Activated CD4-positive, alpha-beta T cell treated with anti-CD3 and anti-CD28 coated beads, Interleukin-2, amount 50 U/mL, for 1 hour (primary cell): ENCODE measurements at places on chromosomes 12 and 14.

DNA sequence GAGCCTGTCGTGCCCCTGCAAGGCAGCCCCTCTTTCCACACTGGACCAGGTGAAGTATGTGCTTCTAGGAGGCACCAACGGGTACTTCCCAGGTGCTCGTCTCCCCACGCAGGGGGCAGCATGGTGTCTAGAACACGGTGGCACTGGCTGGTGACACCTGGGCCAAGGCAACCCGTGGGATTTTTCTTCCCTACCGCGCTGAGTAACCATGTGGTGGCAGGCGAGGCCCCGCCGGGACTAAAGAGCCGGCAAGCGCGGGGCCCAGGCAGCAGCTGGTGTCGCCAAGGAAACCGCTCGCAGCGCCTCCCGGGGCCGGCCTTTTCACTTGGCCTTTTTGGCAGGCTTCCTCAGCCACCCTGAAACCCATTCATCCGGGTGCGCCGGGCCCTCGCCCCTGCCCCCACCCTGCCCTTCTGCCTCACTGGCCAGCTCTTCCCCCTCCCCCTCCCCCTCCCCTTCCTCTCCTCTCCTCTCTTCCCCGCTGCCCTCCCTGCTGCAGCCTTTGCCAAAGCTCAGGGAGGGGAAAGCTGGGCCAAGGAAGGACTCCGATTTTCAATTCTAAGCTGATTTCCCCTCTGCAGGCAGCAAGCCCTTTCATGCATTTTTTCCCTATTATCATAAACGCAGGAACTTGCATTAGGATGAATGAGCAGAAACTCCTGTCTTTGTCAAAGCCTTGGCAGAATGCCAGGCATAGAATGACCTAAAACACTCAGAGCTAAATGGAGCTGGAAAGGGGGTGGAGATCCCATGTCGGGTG is 81.2 kb downstream of the IRF2BPL start:
- DNase-seq = peak; percentile 76

DNA sequence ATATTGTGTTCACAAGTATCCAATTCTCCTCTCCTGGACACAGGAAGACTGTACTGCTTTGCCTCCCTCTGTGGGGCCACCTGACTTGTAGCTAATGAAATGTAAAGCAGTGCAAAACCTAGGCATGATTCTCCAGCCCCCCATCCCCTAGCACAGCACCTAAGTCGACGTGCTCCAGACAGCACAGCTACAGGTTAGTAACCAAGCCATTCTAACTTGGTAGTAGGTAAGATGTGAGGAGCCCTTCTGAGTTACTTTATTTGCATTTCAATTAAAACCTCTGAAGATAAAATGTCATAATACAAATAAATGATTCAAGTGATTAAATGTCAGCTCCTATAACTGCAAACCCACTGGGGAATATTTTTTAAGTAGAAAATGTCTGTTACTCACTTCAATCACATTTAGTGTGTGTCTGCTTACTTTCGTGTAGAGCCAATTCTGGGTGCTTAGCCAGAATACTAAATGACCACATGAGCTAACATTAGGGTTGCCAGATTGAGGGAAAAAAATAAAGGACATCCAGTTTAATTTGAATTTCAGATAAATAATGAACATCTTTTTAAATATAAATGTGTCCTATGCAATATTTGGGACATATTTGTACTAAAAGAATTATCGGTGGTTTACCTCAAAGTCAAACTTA is 64.8 kb upstream of the HIF1A start:
- DNase-seq = no peak

DNA sequence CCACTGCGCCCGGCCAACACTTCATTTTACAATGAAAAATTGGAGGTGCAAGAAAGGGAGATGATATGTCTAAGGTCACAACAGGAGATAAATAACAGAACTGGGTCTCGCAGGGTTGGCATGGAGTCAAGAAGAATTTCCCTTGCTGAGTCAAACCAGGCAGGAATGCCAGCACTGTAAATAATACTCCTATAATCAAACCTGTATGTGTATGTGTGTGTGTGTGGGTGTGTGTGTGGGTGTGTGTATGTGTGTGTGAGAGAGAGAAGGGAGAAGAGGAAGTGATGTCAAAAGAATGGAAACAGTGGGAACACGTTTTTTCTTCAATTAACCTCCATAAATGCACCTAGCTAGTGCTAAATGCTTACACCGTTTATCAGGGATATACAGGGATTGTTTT is 70.4 kb downstream of the TMEM116 start:
- no peak for DNase-seq

- no peak for DNase-seq
These were observed 4.8 kb downstream of the SCNN1A start for GRCh38 chr12:6370576-6370935.

GRCh38 chr12:89779090-89779489 is 70.5 kb upstream of the ATP2B1 start:
- no peak for DNase-seq

- DNase-seq = no peak
These were observed at the start of gene P3H3 for GRCh38 chr12:6827982-6828780. TSS of gene P3H3 (plus strand) at chr12:6828407. CDS start at chr12:6828441, 34 bp downstream.

GRCh38 chr14:105064721-105065143 is 498 bp downstream of the GPR132 start:
- peak; percentile 26 for DNase-seq

GRCh38 chr12:1791104-1791841 is 29.1 kb upstream of the LRTM2 start:
- peak; percentile 66 for DNase-seq

GRCh38 chr12:68310370-68310769 is 21.8 kb downstream of the MDM1 start:
- no peak for DNase-seq

GRCh38 chr14:70622111-70622712 is 19.5 kb upstream of the TTC9 start:
- peak; percentile 52 for DNase-seq

GRCh38 chr12:53483979-53484377 is 15.3 kb downstream of the MAP3K12 start:
- no peak for DNase-seq

DNA sequence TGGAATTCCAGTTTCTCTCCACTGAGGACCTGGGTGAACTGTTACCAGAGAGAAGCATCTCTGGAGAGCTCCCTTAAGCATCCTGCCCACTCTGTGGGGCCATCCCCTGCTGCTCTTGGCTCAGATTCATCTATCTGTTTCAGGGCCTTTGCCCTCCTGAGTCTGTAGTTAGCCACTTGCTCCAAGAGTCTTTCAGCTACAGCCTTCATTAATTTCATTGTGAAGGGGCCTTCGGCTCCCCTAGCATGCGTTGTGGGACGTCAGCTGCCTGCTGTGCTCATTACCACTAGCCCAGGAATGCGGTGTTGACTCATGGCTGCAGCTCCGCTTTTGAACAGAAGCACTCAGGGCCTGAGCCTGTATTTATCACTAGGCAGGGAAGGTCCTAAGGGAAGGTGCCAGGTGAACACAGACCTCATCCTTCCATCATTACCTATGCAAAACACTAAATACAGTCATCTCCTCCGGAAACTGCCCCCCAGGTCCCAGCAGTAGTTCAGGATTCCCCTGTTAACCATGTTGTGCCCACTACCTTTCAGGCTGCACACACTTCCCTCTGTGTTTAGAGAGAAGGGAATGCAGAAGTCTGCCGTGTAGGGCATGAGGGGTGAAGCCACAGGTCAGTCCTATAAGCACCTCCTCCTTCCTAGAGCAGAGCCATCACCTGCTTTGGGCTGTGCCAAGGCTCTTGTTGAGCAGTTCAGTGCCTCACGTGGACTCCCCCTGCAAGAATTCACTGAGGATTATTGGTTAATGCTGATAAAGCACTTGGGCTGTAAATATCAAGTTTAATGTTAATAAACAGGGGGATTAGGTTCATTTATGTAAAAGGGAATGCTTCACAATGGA is 191.4 kb downstream of the CACNA1C start:
- DNase-seq = no peak

DNA sequence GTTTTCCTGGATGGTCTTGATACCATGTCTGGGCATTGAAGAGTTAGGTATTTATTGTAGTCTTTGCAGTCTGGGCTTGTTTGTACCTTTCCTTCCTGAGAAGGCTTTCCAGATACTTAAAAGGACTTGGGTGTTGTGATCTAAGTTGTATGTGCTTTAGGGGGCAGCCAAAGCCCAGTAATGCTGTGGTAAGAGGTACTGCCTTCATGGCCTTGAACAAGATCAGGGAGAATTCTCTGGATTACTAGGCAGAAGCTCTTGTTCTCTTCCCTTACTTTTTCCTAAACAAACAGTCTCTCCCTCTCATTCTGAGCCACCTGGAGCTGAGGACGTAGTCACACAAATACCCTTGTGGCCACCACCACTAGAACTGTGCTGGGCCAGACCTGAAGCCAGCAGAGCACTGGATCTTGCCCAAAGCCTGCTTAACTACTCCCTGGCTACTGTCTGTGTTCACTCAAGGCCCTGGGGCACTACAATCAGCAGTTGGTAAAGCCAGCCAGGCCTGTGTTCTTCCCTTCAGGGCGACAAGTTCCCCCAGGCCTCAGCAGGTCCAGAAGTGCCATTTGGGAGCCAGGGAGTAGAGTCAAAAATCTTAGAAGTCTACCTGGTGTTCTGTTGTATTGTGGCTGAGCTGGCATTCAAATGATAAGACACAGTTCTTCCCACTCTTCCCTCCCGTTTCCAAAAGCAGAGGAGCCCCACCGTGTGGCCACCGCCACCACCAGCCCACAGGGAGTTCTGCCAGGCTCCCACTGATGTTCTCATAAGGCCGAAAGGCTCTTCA is 11.4 kb downstream of the PRORP start:
- no peak for DNase-seq

DNA sequence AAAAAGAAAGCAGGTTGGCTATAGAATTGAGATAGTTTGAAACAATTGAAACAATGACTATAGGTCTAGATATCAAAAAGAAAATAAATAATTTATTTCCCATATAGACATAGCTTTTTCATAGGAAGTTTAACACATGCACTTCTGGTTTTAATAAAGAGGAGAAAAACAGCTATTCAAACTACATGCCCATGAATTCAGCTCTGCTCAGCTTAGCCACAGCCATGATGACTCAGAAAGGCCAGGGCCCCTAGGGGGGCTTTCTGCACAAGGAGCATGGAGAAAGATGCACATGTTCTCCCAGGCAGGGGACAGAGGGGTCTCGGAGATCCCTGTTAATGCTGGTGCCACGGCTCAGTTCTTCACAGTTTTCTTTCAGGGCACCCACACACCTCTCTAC is 114.0 kb downstream of the GALC start:
- no peak for DNase-seq

GRCh38 chr12:85392508-85392907 is 112.5 kb downstream of the ALX1 start:
- DNase-seq = no peak

DNA sequence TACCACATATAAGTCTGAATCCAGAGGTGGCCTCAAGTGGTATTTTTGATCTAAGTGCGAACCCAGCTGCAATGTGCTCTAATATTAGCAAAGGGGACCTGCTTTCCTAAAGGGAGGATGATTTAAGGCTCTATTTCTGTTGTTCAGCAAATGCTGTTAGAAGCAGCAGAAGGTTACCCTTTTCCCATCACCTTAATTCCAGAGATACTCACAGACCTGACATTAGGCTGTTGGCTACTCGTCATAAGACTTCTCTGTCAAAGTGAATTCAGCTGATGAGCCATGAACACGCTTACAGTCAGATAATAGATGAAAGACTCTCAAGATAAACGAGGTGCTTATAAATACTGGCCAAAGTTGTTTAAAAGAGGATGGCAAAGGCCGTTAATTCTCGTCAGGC is 308.7 kb upstream of the DDHD1 start:
- no peak for DNase-seq

- no peak for DNase-seq
These were observed 96.0 kb downstream of the GPHN start for GRCh38 chr14:66603945-66604344.

- no peak for DNase-seq
These were observed 41.8 kb downstream of the FMNL3 start for GRCh38 chr12:49665384-49665783.

GRCh38 chr12:96906849-96907670 is at the start of gene NEDD1:
TSS of gene NEDD1 (plus strand) at chr12:96907257. CDS start at chr12:96909760, 2,503 bp downstream.
- peak; percentile 74 for DNase-seq

DNA sequence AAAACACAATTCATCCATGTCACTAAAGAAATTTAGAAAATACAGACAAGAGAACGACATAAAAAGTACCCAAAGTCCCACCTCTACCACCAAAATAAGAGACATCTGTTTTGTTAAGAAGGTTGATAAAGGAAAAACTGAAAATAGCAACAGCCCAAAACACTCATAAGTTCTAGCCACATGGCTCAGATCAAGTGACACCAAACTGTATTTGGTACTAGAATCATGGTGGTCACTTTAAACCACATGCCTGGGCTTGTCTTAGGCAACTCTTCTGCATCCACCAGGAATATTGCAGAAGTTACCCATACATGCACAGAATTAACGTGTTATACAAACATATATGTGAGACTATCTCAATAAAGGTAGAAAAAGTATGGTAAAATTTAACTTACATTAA is 78.2 kb upstream of the GTF2A1 start:
- no peak for DNase-seq

- DNase-seq = no peak
These were observed 12.4 kb downstream of the SLCO1B3 start for GRCh38 chr12:20822925-20823324.

GRCh38 chr14:98976271-98976670 is 295.7 kb downstream of the BCL11B start:
- DNase-seq = no peak

DNA sequence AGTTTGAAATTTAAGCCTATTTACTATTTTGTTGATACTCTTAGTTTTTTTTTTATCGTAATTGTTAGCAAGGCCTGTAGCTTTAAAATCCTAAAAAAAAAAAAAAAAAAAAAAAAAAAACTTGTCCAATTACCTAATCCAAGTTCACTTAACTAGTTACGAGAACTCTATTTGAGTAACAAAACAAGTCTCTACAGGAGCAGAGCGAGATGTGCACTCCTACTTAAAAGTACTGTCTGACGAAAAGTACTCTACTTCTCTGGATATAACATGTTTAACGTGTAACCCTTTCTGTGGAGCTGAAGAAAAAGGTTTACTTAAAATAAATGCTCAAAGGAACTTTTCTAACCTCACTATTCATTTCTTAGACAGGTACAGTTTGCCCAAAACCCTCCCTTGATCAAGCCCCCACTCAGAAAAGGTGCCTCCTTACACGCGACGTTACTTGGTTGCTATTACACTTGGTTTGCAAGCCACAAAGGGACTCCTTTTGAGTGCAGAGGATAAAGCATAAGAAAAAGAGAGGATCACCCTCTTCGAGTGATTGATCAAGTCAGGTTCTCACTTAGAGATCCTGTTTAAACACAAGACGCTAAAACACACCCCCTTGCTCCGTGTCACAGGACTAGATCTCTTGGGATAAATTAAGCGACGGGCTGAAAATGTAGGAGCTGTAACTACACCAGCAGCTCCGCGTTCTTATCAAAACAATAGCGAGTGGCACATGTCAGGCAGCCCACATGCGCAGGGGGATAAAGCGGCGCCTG is 2.2 kb downstream of the BAZ1A start:
- no peak for DNase-seq

- DNase-seq = no peak
These were observed 36.6 kb downstream of the EID3 start for GRCh38 chr12:104340177-104340576.
